ENCODE measurements at places on chromosomes 5 and 9. TPM values are rescaled to one million over a fixed set of nuclear protein-coding genes. Genes with fewer than 3 reads are reported as not detected.
A peak's percentile ranks its signal among the peaks of the same experiment; 100 is the strongest.

DNA sequence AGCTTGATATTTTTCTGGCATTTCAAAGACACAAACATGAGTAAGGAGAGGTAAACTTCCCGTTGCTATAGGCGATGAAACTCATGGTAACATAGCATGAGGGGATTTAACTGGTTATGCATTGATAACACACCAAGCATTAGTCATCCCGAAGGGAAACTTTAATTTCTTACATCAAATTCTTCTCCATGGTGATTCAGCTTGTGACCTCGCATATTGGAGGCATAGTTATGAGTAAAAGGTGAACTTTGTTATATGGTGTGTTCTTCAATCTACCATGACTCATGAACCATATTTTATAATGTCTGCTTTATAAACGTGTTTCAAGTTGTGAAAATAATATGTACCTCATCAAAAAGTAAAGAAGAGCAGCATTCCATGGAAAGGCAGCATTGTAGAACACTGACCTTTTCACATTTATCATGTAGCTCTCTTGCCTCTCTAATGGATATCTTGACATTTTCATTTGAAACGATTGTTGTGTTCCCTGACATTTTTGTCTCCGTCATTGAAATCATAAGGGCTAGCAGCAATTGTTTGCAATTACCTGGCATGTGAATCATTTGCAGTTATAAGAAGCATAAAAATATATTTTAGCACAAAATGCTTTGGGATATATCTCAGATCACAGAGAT is 491.8 kb downstream of the ANXA1 start:
- peak; percentile 82 for DNase-seq

DNA sequence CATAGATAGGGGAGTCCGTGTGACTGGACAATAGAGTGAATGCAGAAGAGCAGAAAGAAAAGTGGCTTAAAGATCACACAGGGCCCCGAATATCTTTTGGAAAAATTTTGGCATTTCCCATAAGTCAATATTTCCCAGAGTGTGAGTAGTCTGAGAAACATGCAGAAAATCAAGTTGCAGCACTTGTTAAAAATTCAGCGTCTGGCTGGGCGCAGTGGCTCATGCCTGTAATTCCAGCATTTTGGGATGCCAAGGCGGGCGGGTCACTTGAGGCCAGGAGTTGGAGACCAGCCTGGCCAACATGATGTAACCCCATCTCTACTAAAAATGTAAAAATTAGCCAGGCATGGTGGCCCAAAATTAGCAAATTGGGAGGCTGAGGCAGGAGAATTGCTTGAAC is 227.0 kb downstream of the DRD1 start:
- DNase-seq: no peak

DNA sequence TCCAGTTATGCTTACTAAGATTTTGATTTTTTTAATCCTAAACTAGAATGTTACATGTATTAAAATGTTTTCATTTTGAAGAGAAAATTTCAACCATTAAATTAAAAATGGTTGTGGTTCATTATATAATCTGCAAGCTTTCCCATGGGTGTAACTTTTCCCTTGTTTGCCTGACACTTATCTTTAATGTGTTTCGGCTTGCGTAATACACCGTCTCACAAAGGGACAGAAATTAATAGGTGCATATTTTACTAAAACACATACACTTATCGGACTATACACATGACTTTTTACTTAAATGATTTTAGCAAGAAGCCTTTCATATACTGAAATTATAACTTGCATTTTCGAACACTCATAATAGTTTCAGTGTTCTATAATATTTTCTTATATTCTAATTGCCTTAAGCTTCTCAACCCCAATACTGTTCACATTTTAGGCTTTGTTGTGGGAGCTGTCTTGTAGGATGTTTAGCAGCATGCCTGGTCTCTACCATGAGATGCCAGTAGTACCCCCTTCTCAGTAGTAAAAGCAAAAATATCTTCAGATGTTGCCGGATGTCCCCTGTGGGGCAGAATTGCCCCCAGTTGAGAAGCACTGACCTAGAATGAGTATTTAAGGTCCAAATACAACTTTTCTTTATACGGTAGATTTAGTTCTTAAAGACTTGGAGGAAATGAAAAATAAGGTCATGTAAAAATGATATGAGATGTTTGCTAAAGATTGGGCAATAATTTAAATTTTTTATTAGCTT is 28.6 kb downstream of the UGCG start:
- no peak for DNase-seq

FYB1 gene
- total RNA-seq: 31.6 TPM

ACOT12 gene
- 8.5 TPM for total RNA-seq

All from SK-MEL-5 (cell line).